Fibroblast of the conjunctiva (primary cell): ENCODE measurements at places on chromosomes 2 and 18.
A peak's percentile ranks its signal among the peaks of the same experiment; 100 is the strongest.

GRCh38 chr2:53475766-53476165, 291.8 kb upstream of the CHAC2 start:
- DNase-seq: no peak

GRCh38 chr2:165868211-165868610, 74.2 kb upstream of the GALNT3 start:
- DNase-seq: peak; percentile 28

- DNase-seq: no peak
Measured at GRCh38 chr2:165594935-165595255, 125.4 kb downstream of the CSRNP3 start.

DNA sequence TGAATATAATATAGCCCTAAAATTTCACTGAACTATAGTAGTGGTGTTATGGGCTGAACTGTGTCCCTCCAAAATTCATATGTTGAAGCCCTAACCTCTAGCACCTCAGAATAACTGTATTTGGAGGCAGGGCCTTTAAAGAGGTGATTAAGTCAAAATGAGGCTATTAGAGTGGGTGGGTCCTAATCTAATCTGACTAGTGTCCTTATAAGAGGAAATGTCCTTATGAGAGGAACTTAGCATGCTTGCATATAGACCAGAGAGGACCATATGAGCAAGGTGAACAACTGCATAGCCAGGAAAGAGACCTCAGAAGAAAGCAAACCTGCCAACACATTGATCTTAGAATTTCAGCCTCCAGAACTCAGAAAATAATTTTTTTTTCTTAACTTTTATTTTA, 238.4 kb downstream of the ZEB2 start:
- no peak for DNase-seq

GRCh38 chr2:210269148-210269547, 43.9 kb upstream of the ACADL start:
- DNase-seq: no peak

DNA sequence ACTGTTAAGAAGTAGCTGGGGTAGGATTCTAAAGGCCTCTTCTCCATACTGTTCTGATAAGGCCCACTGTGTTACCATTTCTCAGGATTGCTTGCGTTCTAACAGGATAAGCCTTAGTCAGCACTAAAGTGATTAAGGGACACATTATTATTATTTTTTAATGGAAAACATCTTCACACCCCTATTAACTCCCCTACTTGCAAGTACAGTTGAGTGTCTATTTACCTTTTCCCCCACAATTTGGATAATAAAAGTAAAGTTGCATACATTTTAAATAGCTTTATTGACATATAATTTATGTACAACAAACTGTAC, 9.0 kb downstream of the REL start:
- DNase-seq: no peak

DNA sequence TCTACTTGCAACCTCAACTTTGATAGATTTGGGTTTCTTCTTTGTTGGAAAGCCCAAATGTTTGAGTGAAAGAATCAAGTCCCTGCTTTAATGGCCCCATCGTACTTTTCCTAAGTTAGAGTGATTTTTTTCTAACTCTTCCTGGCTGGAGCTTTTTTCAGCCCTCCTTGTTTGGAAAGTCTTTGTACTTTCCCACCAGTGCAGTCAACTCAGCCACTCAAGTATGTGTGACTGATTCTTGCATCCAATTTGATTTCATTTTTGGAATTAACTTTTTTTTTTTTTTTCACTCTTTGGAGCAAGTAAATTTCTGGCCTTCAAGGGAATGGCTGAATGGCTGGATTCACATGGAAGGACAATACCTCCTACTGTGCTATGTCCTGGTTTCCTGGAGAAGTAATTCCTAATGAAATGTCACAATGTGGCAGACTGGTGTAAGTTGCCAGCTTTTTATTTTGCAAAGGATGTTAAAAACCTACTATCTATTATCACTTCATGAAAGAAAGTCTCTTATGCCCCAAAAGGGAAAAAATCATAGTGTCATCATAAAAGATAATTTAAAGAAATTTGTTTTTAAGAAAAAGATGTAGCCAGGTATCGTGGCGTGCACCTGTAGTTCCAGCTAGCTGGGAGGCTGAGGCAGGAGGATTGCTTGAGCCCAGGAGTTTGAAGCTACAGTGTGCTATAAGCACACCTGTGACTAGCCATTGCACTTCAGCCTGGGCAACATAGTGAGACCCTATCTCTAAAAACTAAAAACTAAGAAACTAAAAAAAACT, 76.0 kb upstream of the ZFP36L2 start:
- DNase-seq: no peak

DNA sequence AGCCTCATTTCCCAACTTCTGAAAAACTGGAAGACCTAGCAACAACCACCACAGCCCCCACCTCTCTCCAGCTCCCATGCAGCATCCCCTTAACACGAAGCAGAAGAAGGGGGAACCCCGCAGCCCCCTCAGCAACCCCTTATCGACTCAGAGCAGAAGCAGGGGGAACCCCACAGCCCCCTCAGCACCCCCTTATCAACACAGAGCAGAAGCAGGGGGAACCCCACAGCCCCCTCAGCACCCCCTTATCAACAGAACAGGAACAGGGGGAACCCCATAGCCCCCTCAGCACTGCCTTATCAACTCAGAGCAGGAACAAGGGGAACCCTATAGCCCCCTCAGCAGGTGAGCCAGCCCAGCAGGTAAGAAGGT, 6.7 kb downstream of the SLC66A2 start:
- DNase-seq: no peak

DNA sequence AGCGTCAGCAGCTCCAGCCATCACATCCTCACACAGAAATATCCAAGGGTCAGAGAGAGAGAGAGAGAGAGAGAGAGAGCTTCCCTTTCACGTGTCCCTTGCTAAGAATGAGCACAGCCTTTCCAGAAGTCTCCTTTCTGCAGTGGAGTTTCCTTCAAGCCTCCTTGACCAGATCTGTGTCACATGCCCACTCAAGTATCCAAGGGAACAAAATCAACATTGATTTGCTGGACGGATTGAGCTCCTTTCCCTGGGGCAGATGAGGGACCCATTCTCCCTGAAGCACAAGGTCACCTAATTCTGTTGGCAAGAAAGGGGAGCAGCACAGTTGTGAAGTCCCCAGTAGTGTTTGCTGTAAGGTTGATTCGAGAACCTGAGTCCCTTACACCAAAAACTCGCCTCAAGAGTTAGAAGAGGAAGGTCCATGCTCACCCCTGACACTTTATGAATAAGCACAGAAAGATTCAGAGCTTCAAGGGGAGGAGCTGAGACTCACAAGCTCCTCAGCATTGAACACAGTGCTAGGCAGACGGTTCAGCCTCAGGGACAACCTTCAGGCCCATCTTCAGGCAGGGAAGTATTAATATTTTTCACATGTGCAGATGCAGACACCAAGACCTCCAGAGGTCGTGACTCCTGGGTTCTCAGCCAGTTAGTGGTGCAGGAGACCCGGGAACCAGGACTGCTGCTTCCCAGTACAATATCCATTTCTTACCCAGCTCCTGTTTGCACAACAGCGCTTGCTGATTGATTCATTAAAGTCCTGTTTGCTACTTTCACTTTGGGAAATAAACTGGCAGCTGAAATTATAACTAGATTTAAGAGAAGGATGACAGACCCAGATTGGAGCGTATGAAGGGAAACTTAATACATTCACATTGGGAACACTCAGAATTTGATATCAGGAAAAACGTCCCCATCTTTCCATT, 38.2 kb upstream of the MARCO start:
- DNase-seq: no peak

- DNase-seq: no peak
Measured at GRCh38 chr18:78986018-78986481, 6.4 kb downstream of the SALL3 start.

- DNase-seq: no peak
Measured at GRCh38 chr18:58175122-58175785, 131.2 kb downstream of the NEDD4L start.

- no peak for DNase-seq
Measured at GRCh38 chr18:43855376-43855775, 578.1 kb upstream of the SYT4 start.

DNA sequence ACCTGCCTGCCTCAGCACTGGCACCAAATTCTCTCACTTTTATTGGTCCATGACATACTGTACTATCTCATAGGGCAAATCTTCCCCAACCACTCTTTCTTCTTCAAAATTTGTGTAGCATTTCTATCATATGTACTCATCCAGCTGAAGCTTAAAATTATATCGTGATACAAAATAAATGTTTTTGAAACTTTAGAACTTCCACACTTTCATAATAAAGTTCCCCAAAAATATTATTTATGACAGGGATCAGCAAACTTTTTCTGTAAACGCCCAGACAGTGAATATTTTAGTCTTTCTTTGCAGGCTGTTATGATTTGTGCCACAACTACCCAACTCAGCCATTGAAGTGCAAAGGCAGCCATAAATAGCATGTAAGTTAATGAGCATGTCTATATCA, 76.2 kb upstream of the POU3F3 start:
- DNase-seq: no peak

DNA sequence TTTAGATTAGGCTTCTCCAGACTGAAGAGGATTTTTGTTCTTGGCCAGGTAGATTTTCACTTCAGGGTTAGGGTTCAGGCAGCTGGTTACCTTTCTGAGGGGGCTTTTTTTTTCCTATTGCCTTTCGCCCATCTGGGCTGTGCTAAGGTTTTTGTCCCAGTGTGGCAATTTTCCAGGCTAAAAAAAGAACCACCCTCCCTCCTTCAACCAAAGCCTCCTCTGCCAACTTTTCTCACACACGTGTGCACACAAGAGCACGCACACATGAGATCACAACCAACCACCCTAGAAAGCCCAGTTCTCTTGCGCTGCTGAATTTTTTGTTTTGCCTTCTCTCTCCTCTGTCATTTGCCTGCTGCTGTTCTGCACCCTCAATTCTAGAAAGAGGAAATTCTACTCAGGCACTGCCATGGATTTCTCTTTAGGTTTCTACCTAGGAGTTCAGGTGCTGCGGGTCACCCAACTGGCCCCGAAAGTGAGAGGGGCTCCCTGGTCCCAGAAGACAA, 8.5 kb upstream of the CXCR4 start:
- no peak for DNase-seq

DNA sequence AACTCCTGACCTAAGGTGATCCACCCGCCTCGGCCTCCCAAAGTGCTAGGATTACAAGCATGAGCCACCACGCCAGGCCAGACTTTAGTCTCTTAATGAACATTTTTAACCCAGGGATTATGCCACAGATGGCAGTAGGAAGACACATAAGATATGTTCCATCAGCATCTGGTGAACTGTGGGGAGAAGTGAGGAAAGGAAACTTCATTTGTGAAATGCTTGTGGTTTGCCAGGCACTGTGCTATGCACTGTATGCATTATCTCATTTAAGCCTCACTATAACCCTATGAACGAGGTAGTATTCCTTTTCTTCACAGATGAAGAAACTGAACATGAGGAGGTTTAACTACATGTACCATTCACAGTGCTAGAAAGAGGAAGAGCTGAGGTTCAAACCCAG, 29.3 kb downstream of the PTRHD1 start:
- no peak for DNase-seq

DNA sequence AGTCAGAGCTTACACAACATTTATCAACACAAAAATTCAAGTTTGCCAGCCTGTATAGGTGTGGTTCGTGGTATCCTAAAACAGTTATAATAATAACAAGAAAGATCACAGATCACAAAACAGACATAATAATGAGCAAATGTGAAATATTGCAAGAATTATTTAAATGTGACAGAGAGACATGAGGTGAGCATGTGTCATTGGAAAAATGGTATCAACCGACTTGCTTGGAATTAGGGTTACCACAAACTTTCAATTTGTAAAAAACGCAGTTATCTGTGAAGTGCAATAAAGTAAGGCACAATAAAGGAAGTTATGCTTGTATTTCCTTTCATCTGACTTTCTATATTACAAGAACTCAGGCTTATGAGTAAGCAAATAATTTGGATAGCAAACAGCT, 116.8 kb downstream of the IKZF2 start:
- DNase-seq: no peak

GRCh38 chr2:9815844-9816279, 27.4 kb upstream of the TAF1B start:
- DNase-seq: no peak

DNA sequence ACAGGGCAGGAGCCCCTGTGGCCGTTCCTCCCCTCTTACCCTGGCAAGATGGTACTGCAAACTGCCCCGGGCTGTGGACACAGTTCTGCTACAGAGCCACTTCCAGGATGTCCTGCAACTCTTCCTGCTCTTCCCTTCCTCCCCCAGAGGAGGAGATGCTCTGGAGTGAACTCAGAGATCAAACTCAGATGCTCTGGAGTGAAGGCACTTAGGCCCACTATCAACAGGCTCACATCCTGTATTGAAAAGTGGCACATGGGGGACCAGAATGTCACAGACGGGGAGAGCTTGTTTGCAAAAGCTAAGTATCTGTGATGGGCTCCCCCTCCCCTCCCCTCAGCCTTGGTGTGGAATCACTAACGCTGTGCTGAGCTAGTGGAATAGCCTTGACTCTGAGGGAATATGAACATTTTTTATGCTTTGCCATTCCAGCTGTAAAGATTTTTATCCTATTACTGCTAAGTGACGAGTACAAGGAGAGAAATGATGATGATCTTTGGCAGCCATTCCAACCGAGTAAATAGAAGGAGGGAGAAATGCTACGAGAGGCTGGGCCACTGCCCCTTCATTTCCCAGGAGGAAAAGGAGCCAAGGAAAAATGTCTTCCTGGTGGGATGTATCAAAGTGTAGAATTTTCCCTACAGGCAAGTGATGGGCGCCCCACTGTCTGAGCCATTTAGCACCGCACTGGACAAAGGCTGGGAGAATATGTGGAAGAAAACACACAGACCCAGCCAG, 152.6 kb downstream of the GALNT14 start:
- DNase-seq: no peak

- DNase-seq: no peak
Measured at GRCh38 chr18:7512348-7512747, 54.8 kb upstream of the PTPRM start.

DNA sequence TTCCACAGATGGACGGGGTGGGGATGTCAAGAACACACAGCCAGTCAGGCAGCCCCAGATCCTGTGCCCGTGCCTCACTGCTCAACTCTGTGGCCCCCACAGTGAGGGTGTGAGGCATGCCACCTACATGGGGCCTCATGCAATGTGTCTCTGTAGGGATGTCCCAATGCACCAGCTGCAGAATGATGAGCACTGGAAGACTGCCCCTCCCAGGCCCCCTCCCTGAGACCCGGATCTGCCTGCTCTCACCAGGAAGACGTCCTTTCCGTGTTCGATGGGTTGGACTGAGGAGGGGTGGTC, 124.2 kb downstream of the TWIST2 start:
- DNase-seq: no peak

DNA sequence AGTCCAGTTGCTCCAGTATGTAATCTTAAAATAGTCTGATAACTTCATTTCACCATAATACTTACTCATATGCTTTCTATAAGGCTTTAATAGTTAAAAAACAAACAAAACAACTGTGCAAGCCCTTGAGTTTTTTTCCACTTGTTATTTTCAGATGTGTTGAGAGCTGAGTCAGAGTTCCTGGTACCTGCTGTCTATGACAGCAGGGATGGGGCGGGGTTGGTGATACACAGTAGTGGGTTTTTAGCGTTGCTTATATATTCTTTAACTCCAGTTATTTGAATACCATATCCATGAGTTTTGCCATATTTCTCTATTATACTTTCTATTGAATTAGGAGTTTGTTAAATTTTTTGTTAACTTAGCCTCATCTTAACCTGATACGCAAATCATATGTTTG, 5.0 kb downstream of the NAPG start:
- DNase-seq: peak; percentile 9
